ENCODE measurements at places on chromosomes 3 and 15.

- DNase-seq: no peak
These were observed 61.7 kb downstream of the B3GALNT1 start for GRCh38 chr3:161043336-161044035.

DNA sequence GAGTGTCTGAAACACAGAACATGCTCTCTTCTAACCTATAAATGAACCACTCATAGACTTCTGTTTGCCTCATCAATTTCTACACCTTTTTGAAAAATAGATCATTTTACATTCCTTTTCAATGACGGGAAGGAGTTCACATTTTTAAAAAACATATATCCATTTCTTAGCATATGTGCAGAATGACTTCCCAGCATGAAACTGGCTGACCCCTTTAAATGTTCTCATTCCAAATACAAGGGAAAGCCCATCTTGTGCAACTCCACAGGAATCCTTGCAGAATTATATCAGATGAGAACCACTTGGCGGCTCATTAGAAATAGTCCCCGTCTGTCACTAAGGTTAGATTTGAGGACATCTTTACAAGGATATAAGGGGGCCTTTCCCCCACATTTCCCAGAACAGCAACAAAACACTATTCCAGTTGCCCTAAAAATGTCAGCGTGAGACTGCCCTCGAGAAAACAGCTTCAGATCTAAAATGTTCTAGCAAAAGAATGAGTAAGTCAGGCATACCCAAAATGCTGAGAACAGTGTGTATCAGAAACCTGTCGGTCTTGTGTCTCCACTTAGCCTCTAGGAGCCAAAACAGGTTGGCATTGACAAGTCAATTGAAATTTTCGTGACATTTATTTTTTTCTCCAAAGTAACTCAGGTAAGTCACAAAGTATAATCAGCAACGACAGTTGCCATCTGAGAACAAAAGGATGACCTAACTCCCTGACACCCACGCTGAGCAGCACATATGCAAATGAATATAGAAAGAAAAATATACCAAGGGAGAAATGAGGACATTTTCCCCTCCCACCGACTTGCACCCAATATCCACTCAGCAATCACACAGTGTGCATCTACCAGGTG, 63.1 kb downstream of the FOXP1 start:
- no peak for DNase-seq

- no peak for DNase-seq
These were observed 55.4 kb upstream of the KCNMB2 start for GRCh38 chr3:178480795-178481194.

- no peak for DNase-seq
These were observed 118.2 kb downstream of the KLF13 start for GRCh38 chr15:31444844-31445243.

GRCh38 chr3:184602372-184603150, 41.0 kb downstream of the EPHB3 start:
- DNase-seq: no peak

GRCh38 chr15:67349634-67350033, 95.0 kb downstream of the IQCH start:
- DNase-seq: no peak

- DNase-seq: no peak
These were observed 7.3 kb downstream of the TMEM158 start for GRCh38 chr3:45218578-45219390.

DNA sequence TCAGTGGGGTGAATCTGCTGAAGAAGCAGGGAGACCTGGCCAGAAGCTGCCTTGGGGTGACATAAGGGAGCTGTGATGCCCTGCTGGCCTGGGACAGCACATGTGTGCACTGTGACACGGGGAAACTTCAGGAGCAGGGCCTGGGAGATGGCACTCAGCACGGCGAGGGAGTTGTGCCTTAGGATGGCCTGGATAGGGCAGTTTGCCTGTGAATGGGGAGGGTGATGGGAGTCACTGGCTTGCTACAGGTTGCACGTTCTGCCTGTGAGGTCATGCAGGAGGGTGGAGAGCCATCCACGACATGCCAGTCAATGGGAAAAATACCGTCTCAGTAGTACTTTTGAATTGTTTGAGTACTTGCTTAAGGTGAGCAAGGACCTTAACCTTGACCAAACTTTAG, 76.8 kb upstream of the UBE3A start:
- no peak for DNase-seq

GRCh38 chr3:174541708-174542315, 317.3 kb upstream of the NAALADL2 start:
- no peak for DNase-seq

- DNase-seq: no peak
These were observed 351.3 kb downstream of the FOXP1 start for GRCh38 chr3:71232175-71232679.

- no peak for DNase-seq
These were observed 380.7 kb downstream of the ERC2 start for GRCh38 chr3:56087451-56088053.

- no peak for DNase-seq
These were observed 19.7 kb downstream of the PAK6 start for GRCh38 chr15:40258544-40258943.
